Stimulated activated CD4-positive, alpha-beta T cell treated with anti-CD3 and anti-CD28 coated beads, Interleukin-2, amount 100 ng/mL, for 48 hours (primary cell): ENCODE measurements at places on chromosomes 5 and 9.
A peak's percentile ranks its signal among the peaks of the same experiment; 100 is the strongest.

DNA sequence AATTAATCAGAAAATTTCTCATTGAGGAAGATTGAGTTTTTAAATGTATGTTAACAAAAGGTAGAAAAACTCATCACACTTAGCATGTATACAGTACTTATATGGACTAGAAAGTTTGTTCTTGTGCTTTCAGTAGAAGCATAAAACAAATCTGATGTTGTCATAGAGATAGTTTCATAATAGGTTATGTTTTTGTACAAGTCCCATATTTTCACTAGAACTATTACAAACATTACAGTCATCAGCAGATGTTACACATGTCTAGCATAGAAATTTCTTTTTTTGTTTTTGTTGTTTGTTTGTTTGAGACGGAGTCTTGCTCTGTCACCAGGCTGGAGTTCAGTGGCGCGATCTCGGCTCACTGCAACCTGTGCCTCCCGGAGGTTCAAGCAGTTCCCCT is 131.4 kb downstream of the COMMD10 start:
- no peak for DNase-seq

GRCh38 chr9:105511446-105511845 is 46.5 kb upstream of the FKTN start:
- no peak for DNase-seq

DNA sequence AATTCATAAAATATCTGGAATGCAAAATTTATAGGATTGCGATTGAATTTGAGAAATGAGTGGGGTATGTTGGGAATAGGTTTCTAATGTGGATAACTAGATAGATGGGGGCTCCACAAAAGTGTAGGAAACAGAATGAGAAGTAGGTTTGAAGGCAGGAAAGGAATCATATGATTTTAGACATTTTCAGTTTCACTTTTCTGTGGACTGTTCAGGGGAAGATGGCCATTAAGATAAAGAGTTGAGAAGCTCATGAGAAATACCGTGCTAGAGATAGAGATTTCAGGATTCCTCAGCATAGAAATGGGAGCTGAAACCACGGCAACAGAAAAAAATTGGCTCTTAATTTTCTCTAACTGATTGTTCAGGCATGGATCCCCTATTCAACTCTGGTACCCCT is 163.4 kb upstream of the CD180 start:
- no peak for DNase-seq

GRCh38 chr9:38350529-38350928 is 42.0 kb upstream of the ALDH1B1 start:
- DNase-seq, result no peak

- no peak for DNase-seq
These were observed 658.2 kb upstream of the DMAC1 start for GRCh38 chr9:8457816-8458215.

GRCh38 chr9:131361202-131361833 is 32.6 kb upstream of the PRRC2B start:
- no peak for DNase-seq

DNA sequence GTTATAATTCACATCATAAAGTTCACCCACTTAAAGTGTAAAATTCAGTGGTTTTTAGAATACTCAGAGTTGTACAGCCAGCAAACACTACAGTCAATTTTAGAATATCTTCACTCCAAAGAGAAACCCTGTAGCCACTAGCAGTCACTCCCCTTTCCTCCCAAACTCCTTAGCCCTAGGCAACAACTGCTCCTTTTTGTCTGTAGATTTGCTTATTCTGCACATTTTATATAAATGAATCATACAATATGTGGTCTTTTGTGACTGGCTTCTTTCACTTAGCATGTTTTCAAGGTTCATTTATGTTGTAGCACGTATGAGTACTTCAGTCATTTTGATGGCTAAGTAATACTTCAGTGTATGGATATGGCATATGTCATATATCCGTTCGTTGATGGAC is 38.7 kb downstream of the TGFBR1 start:
- DNase-seq, result no peak

DNA sequence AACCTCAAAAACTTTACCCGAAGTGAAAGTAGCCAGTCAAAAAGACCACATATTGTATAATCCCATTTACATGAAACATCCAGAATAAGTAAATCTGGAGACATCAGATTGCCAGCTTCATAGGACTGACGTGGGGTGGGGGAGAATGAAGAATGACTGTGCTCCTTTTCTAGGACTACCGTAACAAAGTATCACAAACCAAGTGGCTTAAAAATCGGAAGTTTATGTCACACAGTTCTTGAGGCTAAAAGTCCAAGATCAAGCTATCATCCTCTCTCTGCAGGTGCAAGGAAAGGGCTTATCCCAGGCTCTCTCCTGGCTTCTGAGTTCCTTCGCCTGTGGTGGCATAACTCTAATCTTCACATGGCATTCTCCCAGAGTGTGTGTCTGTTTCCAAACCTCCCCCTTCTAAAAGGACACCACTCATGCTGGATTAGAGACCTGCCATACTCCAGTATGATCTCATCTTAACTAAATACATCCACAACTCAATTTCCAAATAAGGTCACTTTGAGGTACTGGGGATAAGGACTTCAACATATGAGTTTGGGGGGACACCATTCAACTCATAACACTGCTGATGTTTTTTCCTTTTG is 25.5 kb downstream of the ADAM19 start:
- no peak for DNase-seq

DNA sequence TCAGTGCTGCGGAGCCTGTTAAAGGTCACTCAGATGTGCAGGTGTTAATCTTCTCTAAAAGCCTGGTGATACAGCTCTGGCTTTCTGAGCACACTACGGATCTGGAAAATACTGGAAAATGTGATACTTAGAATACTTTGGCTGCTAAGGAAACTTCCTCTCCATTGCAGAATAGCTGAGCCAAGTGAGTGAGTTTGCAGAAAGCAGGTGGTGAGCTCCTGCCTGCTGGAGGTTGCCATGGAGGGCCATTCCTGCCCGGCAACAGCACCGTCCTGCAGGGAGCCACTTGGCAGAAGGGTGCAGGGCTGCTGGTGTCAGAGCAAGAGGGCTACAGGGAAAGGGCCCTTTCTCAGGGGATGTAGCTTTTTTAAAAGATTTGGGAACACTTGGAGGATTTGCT is 40.7 kb downstream of the SECISBP2 start:
- no peak for DNase-seq

DNA sequence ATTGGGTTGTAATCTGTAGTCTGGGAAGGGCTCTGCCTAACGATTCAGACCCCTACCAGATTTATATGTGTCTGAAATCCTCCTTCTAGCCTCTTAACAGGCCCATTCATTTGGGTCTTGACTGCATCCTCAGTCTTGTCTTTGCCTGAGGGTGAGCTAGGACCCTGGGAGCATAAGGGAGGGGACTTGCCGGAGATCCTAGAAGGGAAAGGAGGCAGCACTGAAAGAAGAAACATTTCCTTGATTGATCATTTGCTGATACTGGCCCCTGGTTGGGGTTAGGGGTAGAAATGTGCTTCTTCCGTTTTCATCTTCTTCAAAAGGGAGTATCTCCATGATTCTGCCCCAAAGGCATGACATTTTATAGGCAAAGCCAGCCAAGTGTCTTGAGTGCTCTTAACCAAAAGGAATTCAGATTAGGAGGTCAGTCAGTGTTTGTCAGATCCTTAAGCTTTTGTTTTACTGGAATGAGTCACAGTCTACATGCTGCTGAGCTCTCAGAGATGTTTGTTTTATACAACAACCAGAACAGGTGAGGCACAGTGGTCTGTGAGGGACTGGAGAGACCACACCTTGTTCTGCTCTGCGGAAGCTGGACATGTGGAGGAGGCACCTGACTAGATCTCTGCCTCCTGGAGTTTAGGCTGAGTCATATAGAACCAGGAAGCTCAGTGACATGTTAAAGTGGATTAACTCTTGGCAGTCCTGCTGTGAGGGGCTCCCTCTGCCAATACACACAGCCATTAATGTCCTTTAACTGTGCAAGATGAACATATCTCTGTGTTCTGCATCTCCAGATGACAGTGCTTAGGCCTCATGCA is 37.7 kb downstream of the PCDHAC2 start:
- DNase-seq, result no peak

DNA sequence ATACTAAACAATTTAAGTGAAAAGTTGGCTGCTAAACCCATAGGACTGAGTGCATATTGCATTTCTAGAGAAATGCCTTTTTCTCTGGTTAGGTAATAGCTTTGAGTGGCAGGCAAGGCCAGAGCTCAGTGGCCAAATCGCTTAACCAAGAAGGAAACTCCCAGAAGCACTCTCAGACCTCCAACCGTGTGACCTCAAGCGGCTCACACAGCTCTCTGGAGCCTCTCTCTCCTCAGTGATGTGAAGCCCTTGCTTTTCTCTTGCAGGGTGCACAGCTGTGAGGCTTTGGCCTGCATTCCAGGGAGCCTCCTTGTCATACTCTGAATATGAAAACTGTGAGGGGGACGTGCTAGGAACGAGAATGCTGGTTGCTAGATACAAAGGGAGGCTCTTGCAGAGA is 106.7 kb downstream of the INSYN2B start:
- no peak for DNase-seq

DNA sequence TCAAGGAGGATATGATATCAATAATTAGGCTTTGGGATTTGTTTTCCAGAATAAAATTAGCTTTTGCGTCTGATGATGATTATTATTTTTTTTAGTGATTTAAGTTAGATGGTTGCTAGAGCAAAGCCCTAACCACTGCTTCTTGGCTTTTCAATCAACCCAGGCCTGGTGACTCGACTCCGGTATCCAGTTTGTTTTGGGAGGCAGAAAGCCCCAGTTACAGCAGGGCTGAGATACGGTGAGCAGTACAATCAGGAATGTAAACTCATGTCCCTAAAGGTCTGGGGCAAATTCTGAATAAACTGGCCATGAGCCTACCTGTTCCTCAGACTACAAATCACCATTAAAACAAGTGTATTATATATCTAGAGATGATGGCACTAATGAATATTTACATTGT is 24.4 kb upstream of the CYFIP2 start:
- DNase-seq, result no peak

- DNase-seq, result no peak
These were observed 51.2 kb downstream of the SLC1A3 start for GRCh38 chr5:36657563-36657995.

DNA sequence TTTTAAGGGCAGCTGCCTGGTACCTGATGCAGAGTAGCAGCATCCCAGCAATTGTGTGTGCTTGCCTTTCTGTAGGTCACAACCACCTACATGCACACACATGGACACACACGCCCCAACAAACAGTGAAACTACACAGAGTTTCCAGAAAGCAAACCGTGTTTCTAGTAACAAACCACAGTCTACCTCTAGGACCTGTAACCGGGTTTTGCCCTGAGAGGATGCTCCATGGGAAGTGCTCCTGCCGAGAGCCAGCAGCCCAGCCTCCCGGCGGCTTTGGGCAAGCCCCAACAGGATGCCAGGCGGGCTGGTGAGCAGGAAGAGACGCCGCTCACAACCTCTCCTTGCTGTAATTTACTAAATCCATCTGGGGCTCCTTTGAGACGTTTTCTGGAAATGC is 4.1 kb upstream of the TCF7 start:
- DNase-seq, result no peak

DNA sequence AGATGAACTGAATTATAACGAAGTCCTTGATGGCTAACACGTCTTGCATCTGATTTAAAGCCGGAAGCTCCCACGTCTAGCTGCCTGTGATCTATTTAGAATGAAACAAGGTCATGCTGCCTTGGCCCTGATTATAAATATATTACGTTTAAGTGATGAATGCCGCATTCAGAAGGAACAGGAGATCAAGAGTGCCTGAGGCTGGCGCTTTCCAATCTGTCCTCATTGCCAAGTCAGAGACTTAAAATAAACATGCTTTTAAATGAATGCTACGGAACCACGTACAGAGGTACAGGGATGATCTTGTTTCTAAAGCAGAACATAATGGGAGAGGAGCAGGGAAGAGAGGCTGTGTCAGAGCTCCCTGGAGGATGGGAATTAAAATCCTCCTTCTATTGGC is 292.8 kb downstream of the TLE1 start:
- no peak for DNase-seq

DNA sequence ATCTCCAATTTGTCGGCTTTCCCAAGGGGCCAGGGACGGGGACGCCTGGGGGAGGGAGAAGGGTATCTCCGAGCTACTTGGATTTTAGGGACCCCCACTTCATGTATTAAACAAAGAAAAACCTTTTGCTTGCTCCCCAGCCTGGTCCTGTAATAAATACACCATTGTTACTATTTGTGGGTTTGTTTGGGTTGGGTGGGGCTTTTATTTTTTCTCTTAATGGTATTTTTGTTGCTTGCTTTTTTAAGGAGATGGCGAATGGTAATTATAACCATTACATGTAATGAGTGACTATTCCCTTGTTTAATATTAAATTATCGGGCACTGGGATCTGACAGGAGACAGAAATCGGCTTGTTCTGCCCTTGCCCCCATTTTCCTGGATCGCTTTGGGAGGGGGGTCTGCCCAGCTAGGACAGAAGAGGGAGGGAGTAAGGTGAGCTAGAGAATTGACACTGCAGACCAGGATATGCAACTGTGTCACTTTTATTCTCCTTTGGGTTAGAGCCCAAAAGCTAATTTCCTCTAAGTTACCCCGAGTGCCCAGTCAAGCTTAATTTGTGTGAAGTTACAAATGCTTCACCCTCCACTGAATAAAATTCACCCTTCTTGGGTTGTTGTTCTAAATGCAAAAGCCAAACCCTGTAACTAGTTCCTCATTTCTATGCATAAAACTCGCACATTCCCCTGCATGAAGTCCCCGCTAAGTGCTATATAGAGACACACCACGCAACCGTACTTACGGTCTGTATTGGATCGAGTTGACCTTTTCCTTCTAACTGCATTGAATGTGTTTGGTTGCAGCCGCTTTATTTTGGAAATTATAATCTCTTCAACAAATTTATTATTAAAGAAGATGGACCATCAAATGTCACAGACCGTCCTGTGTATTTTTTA is 1.6 kb upstream of the ZNF608 start:
- no peak for DNase-seq

GRCh38 chr9:87812375-87813118 is 70.1 kb upstream of the SPATA31E1 start:
- peak; percentile 23 for DNase-seq

DNA sequence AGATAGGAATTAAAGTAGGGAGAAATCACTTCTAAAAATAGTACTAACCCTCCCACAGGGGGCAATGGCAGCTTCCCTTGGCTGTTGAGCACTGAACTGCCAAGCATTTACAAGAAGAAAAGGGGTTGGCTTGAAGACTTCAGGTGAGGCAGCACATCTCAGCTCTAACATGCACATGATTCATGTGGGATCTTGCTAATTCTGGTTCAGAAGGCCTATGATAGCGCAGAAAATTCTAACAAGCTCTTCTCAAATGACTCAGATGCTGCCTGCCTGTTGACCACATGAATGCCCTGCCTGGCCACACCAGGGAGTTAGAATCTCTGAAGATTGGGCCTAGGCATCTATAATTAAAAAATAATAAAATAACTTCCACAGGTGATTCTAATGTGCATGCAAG is 22.6 kb downstream of the CD180 start:
- DNase-seq, result no peak

- DNase-seq, result no peak
These were observed 211.7 kb downstream of the COMMD10 start for GRCh38 chr5:116296335-116297072.

GRCh38 chr9:95552814-95553546 is 36.2 kb upstream of the PTCH1 start:
- DNase-seq, result no peak

- no peak for DNase-seq
These were observed 126.4 kb upstream of the CCNG1 start for GRCh38 chr5:163310997-163311396.

GRCh38 chr5:163260961-163261360 is 176.4 kb upstream of the CCNG1 start:
- DNase-seq, result no peak
